Activated T-helper 1 cell treated with anti-CD3 and anti-CD28 coated beads, Interleukin-2, amount 50 U/mL, for 16 hours (primary cell): ENCODE measurements at places on chromosomes 5 and 9.

DNA sequence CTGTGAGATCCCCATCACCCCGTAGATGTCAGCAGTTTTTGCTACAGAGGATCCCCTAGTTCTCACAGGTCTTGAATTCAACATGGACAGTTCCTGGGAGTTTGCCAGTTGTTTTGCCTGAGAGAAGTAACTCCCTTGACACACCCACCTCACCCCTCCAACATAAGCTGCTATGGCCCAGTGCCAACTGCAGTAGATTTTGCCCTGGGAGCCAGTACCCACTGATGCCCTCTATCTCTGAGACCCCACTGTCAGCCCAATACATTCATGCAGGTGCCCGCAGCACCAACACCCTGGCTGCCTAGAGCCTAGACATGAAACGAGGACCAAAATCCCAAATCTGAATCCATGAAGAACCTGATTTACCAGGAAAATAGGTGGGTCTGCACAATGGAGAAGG, 583.9 kb upstream of the CTNND2 start:
- DNase-seq, result no peak

- no peak for DNase-seq
Measured at GRCh38 chr9:128118472-128118857, 9.1 kb downstream of the PTGES2 start.

GRCh38 chr5:179120421-179120861, 60.3 kb downstream of the ZNF354C start:
- DNase-seq, result no peak

- no peak for DNase-seq
Measured at GRCh38 chr5:67453111-67453905, 256.7 kb upstream of the CD180 start.

DNA sequence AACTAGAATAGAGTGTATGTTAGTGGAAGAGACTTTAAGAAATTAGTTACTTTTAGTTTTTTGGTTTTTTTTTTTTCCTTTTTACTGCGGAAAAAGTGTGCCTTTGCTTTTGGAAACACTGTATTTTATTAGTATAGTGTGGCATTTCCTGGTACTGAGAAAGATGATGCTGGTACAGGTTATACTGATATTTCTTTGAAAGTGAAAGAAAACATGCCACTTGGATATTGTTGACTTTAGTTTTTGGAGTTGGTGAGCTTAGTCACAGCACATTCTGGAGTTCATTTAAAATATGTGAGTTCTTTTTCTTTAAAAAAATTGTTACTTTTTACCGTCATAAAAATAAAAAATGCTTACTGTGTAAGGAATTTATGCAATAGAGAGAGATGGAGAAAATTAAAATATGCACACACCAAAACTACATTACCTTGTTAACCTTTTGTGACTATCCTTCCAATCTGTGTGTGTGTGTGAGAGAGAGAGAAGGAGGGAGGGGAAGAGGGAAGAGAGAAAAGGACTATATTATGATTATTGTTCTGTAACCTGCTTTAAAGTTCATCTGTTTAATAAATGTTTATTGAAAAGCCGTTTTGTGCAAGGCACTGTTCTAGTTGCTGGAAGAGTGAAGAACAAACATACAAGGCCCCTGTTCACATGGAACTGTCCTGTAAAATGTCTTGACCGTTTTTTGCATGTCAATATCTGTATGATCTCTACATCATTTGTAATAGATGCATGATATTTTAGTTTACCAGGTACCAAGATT, 1.9 kb downstream of the UGCG start:
- DNase-seq, result no peak

DNA sequence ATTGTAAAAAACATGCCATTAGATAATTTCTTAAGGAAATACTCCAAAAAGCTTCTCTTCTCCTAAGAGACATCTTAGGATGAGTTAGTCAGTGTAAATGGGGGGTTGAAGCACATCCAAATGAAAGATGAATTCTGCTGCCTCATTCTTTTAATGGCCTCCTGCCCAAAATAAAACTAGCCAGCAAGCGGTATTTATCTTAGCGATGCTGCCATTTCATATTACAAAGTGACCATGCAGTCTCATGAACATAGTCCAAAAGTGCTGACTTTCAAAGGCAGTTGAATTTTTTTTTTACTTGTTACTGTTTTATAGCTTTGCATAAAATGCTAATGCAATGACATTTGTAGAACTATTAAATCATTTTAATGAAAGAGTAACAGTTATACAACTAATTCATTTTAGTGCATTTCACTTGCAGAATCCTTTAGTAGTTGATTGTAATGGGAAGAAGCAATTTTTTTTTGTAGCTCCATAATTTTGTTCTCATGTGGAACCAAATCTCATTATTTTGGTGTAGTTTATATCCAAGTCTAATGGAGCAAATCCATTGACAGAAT, 151.5 kb downstream of the CAVIN4 start:
- no peak for DNase-seq

GRCh38 chr9:83966209-83966582, 13.8 kb downstream of the HNRNPK start:
- no peak for DNase-seq

GRCh38 chr5:88979726-88980125, 96.7 kb upstream of the MEF2C start:
- no peak for DNase-seq

GRCh38 chr5:125424402-125425141, 678.1 kb upstream of the ZNF608 start:
- DNase-seq, result no peak

DNA sequence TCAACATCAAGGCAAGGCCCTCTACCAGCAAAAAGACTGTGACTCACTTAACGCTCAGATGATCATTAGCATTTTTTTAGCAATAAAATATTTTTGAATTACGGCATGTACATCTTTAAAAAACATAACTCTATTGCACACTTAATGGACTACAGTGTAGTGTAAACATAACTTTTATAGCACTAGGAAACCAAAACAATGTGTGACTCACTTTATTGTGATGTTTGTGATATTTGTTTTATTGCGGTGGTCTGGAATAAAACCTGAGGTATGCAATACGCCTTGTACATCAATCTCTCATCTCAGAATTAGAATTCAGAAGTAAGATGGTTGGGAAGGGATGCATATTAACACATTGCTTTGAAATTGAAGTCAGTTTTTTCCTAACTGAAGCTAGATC, 106.9 kb upstream of the PTCH1 start:
- DNase-seq, result no peak

DNA sequence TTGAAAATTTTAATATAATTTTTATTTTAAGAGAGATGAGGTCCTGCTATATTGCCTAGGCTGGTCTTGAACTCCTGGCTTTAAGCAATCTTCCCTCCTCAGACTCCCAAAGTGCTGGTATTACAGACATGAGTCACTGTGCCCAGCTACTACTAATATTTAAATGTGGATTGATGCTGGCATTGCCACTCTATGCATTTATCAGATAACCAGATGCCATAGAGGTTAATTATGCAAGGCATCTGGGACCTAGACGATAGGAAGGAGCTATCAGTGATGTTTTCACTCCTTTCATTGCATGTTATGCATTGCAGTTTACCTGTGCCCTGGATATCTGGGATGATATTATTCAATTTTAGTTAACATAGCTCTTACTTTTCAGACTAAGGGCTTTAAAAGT, 127.0 kb downstream of the RPS23 start:
- DNase-seq, result no peak

GRCh38 chr9:114004221-114004716, 73.8 kb downstream of the AMBP start:
- no peak for DNase-seq

- no peak for DNase-seq
Measured at GRCh38 chr9:71737455-71737854, 30.9 kb downstream of the CEMIP2 start.

DNA sequence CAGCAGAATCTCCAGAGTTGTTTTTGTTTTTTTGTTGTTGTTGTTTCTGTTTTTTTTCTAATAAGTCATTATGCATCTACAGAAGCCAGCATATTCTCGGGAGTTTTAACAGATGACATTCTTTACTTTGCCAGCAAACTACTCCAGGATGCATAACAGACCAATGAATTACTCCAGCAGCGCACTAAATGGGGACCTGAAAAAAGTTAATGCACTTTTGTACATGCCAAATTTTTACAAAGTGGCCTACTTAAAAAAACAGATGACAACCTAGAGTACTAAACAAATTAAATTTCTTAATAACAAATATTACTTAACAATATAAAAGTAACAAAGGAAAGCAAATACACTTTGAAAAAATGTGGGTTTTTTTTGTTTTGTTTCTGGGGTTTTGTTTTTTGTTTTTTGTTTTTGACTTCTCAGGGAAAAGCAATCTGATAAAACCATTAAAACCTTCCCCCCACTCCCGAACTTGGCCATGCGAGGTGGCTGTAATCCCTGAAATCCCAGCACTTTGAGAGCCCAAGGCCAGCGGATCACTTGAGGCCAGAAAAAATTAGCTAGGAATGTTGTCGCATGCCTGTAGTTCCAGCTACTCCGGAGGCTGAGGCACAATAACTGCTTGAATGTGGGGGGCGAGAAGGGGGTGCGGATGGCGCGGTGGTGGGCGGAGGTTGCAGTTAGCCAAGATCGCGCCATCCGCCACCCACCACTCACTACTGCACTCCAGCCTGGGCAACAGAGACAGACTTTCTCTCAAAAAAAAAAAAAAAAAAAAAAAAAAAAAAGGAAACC, 352.4 kb downstream of the CETN3 start:
- no peak for DNase-seq

DNA sequence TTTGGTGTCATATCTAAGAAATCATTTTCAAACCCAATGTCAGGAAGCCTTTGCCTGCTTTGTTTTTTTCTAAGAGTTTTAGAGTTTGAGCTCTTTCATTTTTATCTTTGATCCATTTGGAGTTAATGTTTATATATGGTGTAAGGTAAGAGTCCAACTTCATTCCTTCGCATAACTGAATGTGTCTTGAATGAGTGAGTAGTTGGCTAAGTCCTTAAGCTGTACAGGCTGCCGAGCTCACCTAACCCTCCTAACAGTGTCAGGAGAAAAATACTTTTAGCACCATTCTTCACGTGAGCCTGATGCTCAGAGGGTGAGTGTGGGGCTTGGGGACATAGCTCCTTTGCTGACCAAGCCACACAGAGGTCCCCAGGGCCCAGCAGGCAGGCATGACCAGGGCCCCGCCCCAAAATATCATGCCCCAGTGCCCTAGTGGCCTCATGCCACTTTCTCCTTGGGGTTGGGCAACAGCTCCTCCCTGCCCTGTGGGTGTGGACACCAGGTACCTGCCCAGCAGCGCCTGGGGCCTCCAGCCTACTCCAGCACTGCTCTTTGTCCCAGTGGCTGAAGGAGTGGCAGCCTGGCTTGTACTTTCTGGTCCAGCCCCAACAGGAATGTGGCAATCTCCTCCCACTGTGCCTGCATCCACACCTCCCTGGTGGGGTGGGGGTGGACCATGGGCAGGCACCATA, 17.2 kb downstream of the PPARGC1B start:
- DNase-seq, result no peak

DNA sequence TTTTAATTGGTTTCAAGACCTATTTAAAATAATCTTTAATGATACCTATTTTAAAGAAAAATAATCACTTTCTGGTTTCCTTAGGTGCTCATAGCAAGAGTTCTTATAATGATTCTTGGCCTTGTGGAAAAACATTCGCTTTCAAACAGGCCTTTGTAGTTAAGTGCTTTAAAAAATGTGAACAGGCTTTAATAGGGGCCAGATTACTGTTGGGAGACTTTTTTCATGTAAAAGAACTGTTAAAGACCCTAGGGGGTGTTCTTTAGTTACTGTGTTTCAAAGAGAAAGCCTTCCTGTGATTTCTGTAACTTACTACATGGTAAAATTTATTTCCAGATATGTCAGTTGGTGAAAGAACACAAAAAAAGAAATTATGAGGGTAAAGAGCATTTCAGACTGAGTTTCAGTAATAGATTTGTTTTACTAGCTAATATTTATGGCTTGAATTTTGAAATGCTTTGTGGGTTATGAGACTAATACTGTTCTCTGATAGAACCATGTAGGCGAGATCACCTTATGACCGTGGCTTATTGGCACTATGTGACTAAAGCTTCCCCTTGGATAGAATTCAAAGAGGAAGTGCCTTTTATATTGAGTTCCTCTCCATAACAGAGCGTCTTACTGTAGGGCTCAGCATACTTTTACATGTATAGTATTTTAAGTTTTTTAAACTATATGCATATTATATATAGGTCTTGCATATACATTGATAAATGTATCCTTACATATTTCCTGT, 70.7 kb downstream of the CSNK1G3 start:
- no peak for DNase-seq

- DNase-seq, result no peak
Measured at GRCh38 chr5:140336388-140336787, 10.0 kb downstream of the HBEGF start.

GRCh38 chr9:88537761-88538091, 2.7 kb downstream of the NXNL2 start:
- no peak for DNase-seq

GRCh38 chr5:16679190-16679589, 62.4 kb upstream of the RETREG1 start:
- DNase-seq, result no peak

GRCh38 chr5:174198541-174198940, 153.0 kb downstream of the NSG2 start:
- no peak for DNase-seq

GRCh38 chr5:9265441-9266287, 280.2 kb downstream of the SEMA5A start:
- no peak for DNase-seq

DNA sequence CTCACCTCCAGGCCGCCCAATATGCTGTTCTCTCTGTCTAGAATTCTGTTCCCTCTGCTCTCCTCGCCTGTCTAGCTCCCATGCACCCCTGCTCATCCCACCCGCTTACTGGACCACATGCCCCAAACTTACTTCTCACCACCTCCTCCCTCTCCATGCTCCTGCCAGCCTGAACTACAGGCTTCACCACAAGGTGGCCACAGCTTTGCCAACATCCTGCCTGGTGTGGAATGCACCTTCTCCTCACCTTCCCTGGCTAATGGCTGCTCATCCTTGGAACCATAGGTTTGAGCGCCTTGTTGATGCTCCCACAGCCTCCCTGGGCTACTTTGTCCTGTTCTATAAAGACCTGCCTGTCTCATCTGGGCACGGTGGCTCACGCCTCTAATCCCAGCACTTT, 9.6 kb downstream of the LAMC3 start:
- no peak for DNase-seq

DNA sequence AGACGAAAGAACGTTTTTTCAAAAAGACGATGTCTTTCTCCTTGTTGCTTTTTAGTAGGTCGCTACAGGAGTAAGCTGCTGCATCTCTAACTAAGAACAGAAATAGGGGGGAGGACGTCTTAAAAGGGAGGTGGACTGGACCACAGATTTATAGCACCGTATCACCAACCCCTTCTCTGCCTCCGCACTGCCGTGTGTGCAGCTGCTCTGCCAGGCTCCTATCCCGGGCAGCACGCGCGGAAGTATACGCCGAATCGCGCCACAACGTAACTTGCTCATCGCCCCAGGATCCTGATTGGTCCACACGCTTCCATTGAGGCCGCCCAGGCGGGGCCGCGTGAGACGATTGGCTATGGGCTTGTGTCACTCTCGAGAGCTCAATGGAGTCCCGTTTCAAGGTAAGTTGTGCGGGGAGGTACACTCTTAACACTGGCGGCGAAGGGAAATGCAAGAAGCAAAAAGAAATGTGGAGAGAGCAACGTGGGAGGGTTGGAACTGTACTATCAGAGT, at the start of gene ELAVL2:
Gene ELAVL2 (minus strand): TSS at position 121 of the 510 bp plus-strand sequence. CDS start 64,006 bp downstream, outside the sequence.
- DNase-seq, result no peak

- DNase-seq, result no peak
Measured at GRCh38 chr9:113398796-113399195, 2.3 kb downstream of the ALAD start.

- DNase-seq, result no peak
Measured at GRCh38 chr5:113354055-113354454, 80.7 kb downstream of the TSSK1B start.
